NCI-H2029 treated with DMSO at 0.1 percent for 48 hours (cell line): ENCODE measurements at places on chromosomes 16 and 17.
A peak's percentile ranks its signal among the peaks of the same experiment; 100 is the strongest.

- no peak for DNase-seq
Measured at GRCh38 chr16:69501956-69502745, 63.6 kb upstream of the NFAT5 start.

DNA sequence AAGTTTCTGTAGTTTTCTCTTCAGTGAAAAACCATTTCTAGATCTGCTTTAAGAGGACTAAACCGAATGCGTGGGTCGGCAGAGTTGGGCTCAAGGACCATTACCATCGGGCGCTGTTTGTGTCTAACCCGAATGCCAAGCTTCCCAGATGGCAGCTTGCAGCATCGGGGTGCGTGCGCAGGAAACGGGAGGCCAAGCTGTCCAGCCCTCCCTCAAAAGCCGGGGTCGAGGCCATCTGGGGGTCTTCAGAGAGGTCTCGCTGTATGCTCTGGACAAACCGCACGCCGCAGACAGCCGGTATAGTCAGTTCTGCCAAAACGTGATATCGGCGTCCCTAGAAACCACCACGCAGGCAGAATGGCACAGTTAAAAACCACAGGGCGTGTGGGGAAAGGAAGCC lies 178.8 kb downstream of the BANP start:
- DNase-seq, result no peak

DNA sequence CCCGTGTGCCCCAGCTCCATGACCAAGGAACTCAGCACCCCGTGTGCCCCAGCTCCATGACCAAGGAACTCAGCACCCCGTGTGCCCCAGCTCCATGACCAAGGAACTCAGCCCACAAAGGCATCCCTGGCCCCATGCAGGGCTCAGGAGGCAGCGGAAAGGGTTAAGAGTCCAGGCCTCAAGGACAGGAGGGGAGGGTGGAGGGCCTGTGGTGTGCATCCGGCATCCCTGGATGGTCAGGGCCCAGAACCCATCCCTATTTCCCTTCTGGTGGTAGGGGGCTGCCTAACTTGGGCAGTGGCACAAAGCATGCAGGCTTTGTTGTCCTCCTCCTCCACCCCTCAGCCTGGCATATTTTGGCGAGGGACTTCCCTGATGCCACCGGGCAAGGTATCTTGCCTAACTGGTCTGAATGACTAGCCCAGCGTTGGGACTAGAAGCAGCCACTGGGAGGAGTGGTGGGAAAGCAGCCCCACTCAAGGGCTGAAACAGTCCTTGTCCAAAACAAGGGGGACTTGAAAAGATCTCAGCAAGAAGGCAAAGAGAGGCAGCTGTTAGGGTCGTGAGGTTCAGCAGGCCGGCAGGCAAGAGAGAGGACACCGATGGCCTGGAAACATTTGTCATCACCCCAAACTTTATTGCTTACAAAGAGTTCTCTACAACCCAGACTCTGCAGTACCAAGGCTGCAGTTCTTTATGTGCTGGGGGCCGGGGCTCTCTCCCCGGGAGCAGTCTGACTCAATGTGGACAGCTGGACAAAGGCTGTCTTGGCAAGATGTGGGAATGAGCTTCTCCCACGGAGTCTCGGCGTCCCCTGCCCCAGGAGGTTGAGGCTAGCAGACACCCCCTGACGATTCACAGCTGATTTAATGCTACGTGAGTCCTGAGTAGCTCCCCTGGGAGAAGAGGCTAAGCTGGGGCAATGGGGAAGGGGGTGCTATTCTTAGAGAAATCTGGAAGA lies 902 bp upstream of the SPATA32 start:
- no peak for DNase-seq

- DNase-seq, result no peak
Measured at GRCh38 chr17:13051915-13052314, 34.1 kb upstream of the ELAC2 start.

GRCh38 chr17:72151565-72152386 lies 31.0 kb downstream of the SOX9 start:
- DNase-seq, result peak; percentile 95

DNA sequence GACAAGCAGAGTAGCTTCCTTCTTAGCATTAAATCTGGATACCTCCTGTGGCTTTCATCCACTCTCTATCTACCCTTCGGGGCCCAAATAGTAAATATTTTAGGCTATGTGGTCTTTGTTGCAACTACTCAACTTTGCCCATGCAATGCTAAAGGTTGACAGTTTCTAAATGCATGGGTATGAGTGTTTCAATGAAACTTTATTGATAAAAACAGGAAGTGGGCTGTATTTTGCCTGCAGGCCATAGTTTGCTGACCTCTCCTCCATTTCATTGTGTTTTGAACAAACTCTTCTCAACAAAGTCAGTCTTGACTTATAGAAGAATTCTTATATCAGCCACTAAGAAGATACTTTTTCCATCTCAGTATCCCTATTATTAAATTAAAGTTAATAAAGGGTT lies 34.1 kb downstream of the ACSM2A start:
- DNase-seq, result no peak

DNA sequence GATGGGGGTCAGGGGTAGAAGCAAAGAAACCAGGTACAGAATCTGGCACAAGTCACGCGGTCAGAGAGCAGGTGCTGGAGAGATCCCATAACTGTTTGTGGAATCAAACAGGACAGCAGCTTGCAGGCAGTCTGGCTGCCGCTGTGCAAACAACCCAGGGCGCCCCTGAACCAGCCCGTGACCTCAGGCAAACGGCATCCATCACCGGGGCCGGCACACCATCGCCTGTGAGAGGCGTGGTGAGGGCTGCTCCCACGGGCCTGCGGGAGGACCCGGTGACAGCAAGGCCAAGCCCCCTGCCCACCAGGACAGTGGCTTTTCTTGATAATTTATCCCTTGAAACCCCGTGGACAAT lies 47.9 kb downstream of the CBFA2T3 start:
- DNase-seq, result no peak
